NCI-H2081 treated with DMSO at 0.1 percent for 48 hours (cell line): ENCODE measurements at places on chromosomes 13 and 19.

DNA sequence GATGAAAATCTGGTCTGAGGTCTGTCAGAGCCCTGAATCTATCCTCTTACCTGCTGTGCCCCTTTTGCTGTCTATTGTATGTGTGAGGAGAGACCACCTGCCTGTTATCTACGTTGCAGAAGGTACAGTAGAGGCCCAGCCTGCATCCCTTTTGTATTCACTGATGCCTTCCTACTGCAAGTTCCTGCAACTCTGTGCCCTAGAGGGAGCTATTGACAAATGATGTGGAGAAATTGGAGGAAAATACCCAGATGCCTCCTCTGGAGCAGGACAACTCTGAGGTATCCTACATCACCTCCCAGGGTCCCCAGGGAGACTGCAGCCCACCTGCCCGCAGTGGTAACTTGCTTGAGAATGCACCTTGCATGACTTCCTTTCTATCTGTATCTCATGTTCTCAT, 33.7 kb downstream of the SIAH3 start:
- DNase-seq = no peak

GRCh38 chr13:113589251-113589960, 4.9 kb downstream of the TFDP1 start:
- no peak for DNase-seq

- no peak for DNase-seq
Observed at GRCh38 chr13:51595416-51595815, 11.2 kb downstream of the WDFY2 start.

GRCh38 chr19:6828698-6829633, 56.5 kb downstream of the VAV1 start:
- DNase-seq = no peak

- DNase-seq = no peak
Observed at GRCh38 chr13:110347535-110348308, 40.6 kb downstream of the COL4A2 start.

- DNase-seq = no peak
Observed at GRCh38 chr19:1007399-1008251, 7.4 kb downstream of the GRIN3B start.

- no peak for DNase-seq
Observed at GRCh38 chr13:20411638-20412342, 113.9 kb downstream of the CRYL1 start.

- DNase-seq = no peak
Observed at GRCh38 chr13:40983259-40983658, 35.9 kb downstream of the ELF1 start.

DNA sequence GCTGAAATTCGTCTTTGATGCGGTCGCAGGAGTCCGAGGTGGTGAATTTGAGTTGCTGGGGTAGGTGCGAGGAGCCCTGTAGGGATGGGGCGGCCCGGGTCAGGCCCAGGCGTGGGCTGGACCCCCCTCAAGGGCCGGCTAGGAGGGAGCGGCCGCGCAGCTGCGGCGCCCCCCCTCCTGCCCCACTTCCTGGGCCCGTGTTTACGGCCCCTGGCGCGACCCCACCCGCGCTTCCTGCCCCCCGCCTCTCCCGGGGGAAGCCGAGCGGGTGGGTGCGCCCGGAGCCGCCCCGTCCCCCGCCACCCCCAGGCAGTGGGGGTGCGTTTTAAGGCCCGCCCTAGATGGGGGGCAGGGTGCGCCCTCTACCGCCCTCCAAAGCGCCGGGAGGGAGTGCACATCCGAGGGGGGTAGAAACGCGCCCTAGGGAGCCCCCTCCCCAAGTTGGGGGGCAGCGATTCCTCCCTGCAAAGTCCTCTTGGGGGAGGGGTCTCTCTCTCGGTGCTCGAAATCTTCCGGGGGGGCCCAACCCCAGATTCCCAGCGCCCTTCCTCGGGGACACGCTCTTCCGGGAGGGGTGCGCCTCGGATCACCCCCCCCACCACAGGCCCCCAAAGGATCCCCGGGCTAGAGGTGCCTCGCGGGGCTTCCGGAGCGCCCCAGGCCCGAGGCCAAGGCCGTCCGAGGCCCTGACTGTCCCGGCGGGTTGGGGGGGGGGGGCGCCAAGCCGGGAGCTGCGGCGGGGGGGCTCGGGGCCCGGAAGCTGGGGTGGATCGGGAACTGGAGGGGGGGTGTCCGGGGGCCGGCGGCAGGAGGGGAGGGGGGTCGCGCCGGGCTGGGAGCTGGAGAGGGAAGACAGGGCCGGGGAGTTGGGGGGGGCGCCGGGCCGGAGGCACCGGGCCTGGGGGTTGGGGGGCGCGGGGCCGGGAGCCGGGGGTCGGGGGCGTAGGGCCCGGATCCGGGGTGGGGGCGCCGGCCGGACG, 823 bp downstream of the TLE5 start:
- peak; percentile 6 for DNase-seq

DNA sequence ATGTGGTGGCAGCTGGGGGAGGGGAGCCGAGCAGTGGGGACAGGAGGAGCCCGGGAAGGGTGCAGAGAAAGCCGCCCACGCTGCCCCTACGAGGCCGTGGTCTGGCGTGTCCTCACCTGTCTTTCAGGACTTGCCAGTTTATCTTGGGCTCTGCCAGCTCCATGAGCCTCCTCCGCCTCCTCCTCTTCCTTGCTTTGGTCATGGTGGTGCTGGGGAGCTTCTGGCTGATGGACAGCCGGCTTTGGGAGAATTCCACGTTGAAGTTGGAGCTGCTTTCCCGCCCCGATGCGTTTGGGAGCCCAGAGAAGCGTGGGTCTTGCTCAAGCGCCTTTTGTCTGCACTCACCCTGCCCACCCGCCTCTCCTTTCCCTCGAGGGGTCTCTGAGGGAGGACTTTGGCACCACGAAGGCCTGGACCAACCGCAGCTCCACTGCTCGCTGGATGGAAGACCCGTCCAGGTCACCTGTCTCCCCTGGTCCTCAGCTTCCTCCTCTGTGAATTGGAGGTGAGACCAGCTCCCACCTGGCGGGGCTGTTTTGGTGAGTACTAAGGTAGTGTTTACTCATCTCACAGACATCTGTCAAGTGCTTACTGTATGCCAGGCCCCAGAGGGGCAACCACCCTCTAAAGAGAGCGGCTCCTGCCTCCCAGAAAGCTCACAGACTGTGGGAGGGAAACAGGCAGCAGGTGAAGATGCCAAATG, 29.7 kb upstream of the MIER2 start:
- no peak for DNase-seq

DNA sequence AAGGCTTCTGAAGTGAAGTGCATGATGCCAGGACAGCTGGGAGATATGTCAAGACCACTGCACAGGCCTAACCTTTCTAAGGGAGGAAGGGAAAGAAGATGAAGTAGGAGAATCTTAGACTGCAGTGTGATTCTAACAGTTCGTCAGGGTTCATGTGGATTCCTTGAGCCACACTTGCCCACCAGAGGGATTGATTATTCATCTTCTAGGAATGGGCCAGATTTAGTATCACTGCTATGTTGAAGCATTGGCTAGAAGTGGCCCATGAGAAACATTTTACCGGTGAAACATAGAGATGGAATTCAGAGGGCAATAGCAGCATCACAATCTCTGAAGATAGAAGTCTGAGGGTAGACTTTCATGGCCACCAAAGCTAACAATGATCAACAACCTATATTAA, 550.8 kb upstream of the SLITRK1 start:
- DNase-seq = no peak

DNA sequence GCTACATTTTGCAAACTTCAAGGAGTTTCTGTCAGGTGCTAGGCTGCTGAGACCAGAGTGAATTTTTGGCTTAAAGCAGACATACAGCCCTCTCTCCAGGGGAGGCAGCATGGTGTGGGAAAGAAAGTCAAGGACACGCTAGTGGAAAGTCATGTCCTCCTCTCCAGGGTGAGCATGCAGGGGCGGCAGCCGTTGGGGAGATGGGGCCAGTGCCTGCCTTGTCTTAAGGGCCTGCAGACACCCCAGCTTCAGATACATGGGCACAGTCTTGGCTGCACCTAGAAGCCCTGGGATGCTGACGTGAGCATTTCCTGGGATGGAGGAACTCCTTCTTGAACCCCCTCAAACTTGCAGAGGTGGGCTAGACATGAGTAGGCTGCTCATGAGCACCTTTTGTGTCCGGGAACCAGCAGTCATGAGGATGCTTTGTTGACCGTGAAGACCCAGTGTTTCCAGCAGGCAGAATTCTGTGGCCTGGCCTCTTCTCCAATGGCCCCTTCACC, 43.3 kb upstream of the PEPD start:
- DNase-seq = no peak

DNA sequence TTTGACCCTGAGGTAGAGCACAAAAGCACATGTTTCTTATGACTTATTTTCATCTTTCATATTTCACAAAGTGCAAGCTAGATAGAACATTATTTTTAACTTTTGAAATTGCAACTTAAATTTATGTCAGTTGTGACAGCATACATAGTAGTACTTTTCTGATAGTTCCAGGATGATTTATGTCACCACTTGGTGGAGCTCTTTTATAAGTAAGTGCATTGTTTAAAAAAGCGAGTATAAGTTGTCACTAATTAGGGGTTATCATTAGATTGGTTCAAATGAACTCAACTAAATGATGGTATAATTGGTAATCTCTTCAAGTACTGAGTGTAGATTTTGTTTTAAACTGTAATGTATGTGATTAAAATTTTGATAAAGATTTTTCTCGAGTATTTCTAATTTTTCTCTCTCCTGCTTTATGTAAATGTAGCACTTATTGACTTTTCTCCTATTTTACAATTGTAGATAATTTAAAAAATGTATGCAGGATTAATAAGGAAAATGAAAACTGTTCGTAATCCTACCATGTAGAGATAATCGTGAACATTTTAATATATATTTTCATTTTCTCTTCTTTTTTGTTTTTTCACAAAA, 31.1 kb downstream of the RB1 start:
- DNase-seq = no peak

DNA sequence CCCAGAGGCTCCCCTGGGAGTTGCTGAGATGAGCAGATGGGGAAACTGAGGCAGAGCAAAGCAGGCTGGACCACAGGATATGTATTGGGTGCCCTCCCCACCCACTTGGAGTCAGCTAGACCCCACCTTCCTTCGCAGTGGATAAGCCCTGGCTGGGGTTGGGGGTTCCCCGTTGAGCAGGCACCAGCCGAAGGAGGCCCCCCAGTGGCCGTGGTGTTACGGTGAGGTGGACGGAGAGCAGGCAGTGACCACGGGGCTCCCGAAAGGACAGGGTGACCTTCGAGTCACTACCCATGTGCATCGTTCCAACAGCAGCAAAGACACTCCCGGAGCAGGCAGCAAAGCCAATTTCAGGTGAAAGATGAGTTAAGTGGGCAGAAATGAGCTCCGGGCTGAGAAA, 62.4 kb upstream of the ADGRE5 start:
- no peak for DNase-seq

- DNase-seq = no peak
Observed at GRCh38 chr13:25649001-25649633, 277.3 kb downstream of the ATP8A2 start.

GRCh38 chr19:2511570-2511969, 35.6 kb downstream of the GADD45B start:
- DNase-seq = no peak

DNA sequence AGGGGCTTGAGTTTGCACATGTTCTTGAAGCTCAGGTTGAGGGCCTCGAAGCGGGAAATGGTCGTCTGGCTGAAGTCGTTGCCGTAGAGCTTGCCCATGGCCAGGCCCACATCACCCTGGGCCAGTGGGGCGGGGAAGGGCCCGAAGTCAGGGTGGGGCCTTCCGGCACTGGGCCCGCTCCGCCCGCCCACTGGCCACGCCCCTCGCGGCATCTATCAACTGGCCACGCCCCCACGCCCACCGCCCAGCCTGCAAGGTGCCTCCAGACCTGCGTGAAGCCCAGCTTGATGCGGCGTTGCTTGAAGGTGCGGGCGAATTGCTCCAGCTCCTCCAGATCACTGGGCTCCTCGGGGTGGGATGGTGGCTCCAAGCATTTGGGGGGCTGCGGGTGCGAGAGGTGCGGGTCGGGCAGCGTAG, 19.9 kb downstream of the ZNF574 start:
- no peak for DNase-seq

DNA sequence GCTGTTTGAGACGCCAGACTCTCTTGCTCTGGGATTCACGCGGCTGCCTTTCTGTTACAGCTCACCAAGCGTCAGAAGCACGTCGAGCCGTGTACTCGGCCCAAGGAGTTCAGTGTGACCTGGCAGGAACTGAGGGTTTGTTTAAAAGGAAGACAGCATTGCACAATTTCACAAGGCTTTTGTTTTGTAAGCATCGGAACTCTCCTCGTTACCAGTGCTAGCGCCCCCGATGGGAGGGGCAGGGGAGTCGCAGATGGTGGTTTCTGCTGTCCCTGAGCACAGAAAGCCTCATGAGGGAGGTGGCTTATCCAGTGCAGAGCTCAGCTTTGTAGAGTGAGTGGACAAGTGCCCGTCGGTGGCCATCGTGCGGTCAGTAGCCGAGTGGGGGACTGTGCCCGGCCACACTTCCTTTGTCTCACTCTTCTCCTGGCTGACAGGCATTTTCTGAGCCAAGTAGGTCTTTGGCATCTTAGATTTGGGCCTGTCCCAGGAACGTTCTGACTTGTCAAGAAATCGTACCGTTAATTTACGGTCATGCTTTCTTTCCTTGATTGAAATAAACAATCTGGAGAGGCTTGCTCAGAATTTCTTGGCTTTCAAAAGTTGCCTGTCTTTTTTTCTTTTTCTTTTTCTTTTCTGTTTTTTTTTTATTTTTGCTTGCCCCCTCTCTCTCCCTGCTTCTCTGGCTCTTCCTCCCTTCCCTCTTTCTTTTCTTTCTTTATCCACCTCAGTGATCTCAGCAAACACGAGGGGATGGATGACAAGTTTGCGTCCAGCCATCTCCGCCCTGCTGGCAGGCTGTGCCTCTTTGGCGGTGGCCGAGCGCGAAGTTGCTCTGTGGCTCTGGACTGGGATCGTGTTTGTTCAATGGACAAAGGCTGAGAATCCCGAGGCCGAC, 7.7 kb downstream of the KDM4B start:
- no peak for DNase-seq

- no peak for DNase-seq
Observed at GRCh38 chr13:110841846-110842245, 73.0 kb downstream of the ANKRD10 start.

DNA sequence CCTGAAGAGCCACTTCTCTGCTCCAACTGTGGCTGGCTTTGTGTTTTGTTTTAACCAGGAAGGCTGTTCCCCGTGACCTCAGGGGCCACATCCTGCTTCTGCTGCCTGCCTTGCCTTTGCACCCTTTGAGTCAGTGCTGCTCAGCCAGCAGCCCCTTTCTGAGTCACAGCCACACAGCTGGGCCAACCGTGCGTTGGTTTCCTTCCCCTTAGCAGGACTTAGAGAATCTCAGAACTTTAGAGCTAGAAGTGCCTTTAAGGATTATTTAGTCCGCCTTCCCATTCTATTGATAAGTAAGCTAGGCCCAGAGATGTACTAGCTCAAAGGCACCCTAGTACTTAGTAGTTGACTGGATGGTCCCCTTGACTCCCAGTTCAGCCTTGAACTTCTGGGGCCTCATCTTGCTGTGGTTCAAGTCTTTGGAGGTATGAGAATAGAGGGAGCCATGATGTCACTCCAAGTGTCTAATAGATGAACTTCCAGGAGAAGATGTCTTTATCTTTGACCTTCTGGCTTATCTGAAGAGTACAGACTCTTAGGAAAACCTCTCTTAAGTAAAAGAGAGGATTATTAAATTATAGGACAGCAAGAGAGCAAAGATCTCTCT, 8.0 kb downstream of the RGCC start:
- no peak for DNase-seq

- no peak for DNase-seq
Observed at GRCh38 chr13:101611491-101612475, 159.3 kb downstream of the ITGBL1 start.

- DNase-seq = no peak
Observed at GRCh38 chr19:36605877-36606478, 865 bp downstream of the ZNF382 start.

- no peak for DNase-seq
Observed at GRCh38 chr13:43136920-43137575, 113.7 kb downstream of the DNAJC15 start.
